ENCODE measurements at places on chromosomes 2 and 18. TPM values are rescaled to one million over a fixed set of nuclear protein-coding genes. Genes with fewer than 3 reads are reported as not detected.

DNA sequence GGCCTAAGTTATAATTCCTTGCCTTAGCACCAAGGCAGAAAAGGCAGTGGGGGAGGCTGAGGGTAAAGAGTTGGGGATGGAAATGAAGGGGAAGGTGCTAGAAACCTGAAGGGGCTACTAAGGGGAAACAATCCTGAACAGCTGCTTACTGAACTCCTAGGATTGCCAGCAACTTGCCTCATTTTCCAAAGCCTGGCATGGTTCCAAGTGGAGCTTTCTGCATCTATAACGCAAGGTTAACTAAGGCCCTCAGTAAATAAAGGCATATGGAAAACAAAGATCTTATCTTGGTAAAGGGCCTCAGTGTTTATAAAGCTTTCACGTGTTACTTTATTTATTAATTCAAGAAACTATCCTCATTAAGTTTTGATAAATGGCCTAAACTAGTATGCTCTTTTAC lies 10.9 kb downstream of the MEP1B start:
- no peak for DNase-seq

The GAL3ST2 gene
- total RNA-seq = not detected

The CPO gene
- total RNA-seq = not detected

The RUFY4 gene
- 0.38 TPM for total RNA-seq

DNA sequence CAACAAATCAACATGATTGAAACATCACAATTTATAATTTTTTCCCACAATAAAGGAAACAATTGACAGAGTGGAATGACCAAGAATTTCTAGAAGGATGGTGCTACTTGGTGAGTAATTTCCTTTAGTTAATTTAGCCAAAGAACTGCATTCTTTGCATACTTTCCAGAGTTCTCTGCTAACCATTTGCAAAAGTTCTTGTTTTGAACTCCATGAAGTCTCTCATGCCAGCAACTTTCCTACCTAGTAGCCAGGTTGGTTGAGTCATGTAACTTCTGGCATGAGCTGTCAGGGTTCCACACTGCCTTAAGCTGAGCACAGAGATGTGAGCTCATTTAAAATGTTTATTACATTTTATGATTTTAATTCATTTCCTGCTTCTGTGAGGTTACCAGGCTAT lies 539.6 kb downstream of the PID1 start:
- no peak for DNase-seq

DNA sequence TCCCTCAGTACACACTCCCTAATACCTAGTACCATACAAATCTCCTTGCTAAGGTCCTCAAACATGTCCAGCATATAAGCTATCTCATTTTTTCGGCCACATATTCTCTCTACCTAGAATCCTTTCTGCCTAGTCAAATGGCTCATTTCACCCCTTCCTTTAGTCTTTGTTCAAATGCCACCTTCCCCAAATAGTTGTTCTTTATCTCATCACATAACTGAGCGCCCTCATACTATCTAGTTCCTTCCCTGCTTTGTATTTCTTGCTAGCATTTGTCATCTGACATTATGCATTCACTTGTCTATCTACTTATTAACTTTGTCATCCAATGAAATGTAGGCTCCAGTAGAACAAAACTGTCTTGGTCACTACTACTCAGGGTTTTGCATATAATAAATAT lies 35.5 kb downstream of the RPRD1A start:
- DNase-seq = no peak

The LYG1 gene
- 0.68 TPM for total RNA-seq

The NEUROD1 gene
- total RNA-seq = not detected

The GALNT13 gene
- not detected for total RNA-seq

GRCh38 chr18:34242739-34243138 lies 18.0 kb upstream of the NOL4 start:
- no peak for DNase-seq

Data from activated T-cell treated with anti-CD3 and anti-CD28 coated beads, Interleukin-2, amount 50 U/mL, for 4 hours (primary cell).